ENCODE measurements at places on chromosomes 13 and 19.

- DNase-seq: no peak
Observed at GRCh38 chr13:74061926-74062595, 72.1 kb downstream of the KLF12 start.

DNA sequence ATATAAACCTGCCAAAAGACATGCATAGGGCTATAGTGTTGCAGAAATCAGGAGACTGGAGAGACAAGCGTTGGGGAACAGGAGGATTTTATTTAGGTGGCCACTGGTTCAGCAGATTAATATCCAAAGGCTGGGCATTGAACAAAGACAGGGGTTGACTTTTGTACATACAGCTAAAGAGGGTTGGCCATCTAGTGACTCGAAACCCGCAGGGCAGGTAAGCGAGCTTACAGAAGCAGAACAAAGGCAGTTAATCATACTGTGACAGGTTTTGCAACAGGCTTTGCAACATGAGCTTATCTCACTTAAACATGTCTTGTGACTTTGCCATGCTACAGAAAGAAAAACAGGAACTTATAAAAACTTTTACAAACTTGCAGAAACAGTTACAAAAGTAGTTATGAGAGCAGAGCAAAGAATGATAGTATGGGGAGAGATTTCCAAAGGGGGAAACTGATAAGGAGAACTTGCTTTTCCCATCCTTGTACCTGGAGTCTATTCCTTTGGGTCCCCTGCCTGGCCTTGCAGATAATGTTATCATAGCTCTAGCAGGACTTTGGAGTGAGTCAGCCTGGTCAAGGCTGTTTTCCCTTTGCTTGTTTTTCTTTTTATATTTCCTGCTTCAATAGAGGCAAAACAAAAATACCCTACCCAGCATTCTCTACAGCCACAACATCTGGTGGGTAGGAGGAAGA, 234.2 kb downstream of the PCDH17 start:
- no peak for DNase-seq

- peak; percentile 28 for DNase-seq
Observed at GRCh38 chr13:80923907-80924306, 583.0 kb upstream of the SPRY2 start.

- peak; percentile 87 for DNase-seq
Observed at GRCh38 chr19:48648134-48648533, 2.1 kb upstream of the CA11 start.

DNA sequence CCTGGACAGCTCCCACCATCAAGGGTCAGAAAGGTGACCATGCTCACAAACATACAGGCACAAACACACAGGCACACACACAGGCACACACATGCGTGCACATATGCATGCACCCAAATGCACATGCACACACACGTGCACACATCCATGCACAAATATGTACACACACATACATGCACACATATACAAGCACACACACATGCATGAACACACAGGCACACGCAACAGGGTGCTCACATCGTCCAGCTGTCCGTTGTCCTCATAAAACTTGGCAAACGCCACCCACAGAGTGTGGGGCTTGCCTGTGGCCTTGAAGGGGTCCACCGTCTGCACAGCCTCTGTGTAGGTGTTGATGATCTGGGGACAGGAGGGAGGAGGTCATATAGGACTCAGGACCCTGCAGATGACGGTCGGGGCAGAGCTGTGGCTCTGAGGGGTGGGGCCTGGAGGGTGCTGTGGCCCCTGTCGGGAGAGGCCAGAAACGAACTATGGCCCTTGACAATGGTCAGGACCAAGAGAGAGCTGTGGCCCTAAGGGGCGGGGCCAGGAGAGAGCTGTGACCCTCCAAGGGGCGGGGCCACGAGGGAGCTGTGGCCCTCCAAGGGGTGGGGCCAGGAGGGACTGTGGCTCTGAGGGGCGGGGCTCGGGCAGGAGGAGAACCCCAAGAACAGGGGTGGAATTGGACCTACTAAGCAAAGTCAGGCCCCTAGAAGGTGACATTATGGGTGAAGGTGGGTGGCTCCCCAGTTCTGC, 6.2 kb downstream of the XAB2 start:
- DNase-seq: no peak

- DNase-seq: no peak
Observed at GRCh38 chr13:28306325-28306724, 168.0 kb downstream of the PAN3 start.

- DNase-seq: no peak
Observed at GRCh38 chr13:57672168-57672567, 40.6 kb downstream of the PCDH17 start.

- no peak for DNase-seq
Observed at GRCh38 chr13:79645569-79645968, 164.6 kb downstream of the NDFIP2 start.

DNA sequence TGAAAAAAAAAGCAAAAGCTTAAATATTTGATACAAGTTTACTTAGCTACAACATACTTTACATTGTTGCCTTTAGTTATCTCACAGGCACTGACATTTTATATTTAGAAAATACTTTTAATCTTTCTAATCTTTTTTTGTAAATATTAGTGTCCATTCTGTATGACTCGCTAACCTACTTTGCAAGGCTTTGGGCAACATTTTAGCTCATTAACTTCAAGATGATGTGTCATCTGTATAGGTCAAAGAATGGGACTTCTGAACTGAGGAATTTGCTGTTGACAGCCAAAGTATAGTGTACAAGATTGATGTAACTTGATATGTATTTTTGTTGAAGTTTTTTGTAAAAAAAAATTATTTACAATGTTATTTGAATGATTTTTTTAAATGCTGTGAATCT, 2.7 kb upstream of the C1QTNF9 start:
- DNase-seq: no peak

- no peak for DNase-seq
Observed at GRCh38 chr19:22332924-22333323, 46.7 kb downstream of the ZNF729 start.

DNA sequence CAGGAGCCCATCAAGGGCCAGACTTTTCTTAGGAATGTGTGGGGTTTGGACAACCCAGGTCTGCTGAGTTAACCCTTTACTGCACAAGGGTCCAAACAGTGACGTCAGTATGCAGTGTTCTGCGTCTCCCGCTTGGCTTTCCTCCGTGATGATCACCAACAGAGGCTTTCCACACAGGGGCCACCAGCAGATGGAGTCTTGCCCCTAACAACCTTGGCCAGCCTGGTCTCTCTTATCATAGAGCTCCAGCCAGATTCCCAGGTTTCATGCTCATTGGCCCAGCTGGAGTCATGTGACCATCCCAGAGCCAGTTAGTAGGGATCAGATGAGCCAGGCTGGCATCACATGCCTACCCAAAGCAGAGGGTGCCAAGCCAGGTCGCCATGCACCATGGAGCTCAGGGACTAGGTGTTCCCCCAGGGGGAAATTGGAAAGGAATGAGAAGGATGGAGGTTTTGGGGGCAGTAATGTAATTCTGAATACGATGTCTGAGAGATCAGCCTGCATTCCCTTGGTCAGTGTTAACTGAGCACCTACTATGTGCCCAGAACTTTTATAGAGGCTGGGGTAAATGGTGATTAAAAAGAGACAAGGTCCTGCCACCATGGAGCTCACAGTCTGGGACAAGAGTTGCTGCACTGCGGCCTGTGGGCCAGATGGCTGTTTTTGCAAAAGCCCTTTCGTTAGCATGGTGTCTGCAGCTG, 61.2 kb downstream of the MYH14 start:
- no peak for DNase-seq

DNA sequence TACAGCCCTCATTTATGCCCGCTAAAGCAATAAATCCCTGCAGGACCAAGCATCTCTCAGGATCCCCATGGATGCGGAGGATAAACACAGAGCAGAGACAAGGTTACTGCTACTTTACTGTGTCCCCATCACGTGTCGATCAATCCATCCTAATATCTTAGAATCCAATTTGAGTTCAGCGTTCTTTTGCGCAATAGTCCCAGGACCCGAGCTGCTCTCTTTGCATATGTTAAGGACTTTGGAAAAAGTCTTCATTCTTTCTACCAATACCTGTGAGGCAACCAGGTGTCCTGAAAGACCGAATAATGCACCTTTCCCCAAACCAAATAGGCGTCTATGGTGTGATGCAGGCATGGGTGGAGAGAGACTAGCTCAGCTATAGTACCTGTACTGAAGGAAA, 38.0 kb upstream of the URAD start:
- no peak for DNase-seq

DNA sequence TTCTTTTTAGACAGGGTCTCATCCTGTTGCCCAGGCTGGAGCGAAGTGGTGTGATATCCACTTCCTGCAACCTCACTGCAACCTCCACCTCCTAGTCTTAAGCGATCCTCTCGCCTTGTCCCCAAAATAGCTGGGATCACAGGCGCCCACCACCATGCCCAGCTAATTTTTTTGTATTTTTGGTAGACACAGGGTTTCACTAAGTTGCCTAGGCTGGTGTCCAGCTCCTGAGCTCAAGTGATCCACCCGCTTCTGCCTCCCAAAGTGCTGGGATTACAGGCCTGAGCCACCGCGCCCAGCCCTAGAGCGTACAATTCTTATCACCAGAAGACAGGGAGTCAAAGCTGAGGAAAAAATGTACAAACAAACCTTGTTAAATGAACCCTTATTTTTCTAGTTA, 4.5 kb upstream of the ELOF1 start:
- DNase-seq: no peak

GRCh38 chr13:109249780-109250528, 536.4 kb downstream of the IRS2 start:
- DNase-seq: no peak

- DNase-seq: no peak
Observed at GRCh38 chr19:6216996-6217751, 62.6 kb downstream of the MLLT1 start.

GRCh38 chr13:76035711-76036110, 399.6 kb downstream of the LMO7 start:
- DNase-seq: no peak

DNA sequence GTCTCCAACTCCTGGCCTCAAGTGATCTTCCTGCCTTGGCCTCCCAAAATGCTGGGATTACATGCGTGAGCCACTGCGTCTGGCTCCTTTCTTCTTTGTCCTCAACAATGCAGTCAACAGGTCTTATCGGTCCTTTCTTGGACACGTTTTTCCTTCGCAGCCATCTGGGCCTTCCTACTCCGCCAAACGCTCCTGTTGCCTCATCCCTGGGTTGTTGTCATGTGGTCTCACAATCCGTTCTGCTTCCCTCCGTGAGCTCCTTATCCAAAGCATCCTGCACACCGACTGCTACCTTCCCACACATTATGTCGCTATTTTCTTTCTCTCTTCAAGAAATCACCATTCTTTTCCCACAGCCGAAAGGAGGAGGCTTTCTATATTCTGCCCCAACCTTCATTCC, 306.8 kb downstream of the DCLK1 start:
- DNase-seq: no peak

DNA sequence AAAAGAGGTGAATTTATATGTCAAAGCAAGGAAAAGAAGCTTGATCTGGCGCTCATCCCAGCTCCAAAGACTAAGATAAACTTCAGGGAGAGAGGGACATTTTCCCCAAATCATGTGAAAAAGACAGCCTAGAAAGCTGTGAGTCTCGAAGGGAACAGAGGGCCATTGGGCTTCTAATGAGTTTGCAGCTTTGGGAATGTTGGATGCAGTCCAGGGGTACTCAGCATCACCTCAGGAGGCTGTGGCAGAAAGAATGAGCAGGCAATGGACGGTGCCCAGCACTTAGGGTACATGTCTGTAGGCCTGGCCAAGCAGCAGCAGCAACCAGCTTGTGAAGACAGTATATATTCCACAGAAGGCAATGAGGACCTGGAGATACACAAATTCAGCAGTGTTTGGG, 25.7 kb upstream of the WASF3 start:
- DNase-seq: no peak

- no peak for DNase-seq
Observed at GRCh38 chr19:45090606-45091005, 2.4 kb upstream of the PPP1R37 start.

DNA sequence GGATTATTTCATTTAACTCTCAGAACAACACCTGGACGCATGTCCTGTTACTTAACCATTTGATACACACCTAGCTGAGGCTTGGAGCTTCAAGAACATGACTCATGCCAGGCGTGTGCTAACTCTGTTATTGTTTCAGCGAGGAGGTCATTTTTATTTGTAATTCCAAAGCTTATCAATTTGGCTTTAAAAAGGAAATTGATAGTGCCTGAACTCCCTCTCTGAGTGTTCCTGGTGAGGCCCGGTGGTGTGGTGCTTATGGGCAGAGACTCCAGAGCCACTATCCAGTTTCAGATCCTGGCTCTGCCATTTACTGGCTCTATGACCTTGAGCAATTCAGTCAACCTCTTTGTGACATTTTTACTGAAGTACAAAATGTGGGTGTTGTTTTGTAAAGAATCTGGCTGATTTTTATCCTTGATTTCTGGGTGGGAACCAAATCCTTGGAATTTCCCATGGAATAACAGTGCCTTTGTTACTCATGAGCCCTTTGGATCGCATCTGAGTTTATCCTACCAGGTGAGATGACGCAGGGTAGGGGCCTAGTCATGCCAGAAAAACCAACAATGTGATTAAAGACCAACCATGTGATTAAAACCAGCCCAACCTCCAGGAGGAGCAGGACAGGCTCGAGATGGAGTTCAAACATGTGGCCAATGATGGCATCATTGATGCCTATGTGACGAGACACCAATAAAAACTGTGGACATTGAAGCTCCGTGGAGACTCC, 198.8 kb downstream of the MYO16 start:
- no peak for DNase-seq

GRCh38 chr19:45766296-45766868, 2.7 kb downstream of the SIX5 start:
- no peak for DNase-seq

DNA sequence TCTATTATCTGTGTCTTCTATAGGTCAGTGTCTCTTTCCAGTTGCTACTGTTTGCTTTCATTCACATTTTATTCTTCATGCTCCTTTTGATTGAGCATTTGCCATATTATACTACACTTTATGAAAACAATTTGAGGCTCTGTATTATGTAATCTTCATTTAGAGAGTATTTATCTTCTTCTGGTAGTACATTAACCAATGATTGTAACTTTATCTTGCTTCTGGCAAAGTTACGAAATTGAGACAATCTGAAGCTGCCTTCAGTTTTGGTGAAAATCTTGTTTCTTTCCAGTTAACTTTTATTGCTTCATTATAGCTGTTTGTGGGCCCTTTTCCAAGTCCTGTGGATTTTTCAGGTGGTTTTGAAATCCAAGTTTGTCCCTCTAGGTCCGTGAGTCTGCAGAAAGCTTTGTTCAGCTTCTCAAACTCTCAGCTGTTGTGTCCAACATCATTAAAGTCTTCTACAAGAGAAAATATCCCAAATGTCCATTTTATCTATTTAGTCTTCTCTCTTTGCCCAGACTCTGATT, 1255.4 kb upstream of the SPRY2 start:
- DNase-seq: no peak

DNA sequence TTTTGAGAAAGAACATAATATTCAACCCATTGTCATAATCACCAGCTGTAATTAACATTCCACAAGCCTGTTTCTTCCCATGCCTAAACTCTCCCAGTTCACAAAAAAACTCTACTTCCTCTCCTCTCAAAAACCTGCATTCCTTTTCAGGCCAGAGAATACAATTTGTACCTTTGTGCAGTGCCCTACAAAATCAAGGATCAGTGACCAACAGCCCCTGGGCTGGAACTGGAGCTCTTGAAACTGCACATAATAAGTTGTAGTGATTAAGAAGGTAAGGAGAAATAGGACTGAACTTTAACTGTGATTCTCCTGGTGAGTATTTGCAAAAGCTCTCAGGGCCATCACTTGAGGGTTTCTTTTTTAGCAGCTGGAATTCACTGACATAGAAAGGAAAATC, 472.7 kb downstream of the RFC3 start:
- no peak for DNase-seq
